ENCODE measurements at places on chromosomes 11 and 22. TPM values are rescaled to one million over a fixed set of nuclear protein-coding genes. Genes with fewer than 3 reads are reported as not detected.

GRCh38 chr22:31923747-31924146 is 20.6 kb upstream of the YWHAH start:
- no peak for DNase-seq

DNA sequence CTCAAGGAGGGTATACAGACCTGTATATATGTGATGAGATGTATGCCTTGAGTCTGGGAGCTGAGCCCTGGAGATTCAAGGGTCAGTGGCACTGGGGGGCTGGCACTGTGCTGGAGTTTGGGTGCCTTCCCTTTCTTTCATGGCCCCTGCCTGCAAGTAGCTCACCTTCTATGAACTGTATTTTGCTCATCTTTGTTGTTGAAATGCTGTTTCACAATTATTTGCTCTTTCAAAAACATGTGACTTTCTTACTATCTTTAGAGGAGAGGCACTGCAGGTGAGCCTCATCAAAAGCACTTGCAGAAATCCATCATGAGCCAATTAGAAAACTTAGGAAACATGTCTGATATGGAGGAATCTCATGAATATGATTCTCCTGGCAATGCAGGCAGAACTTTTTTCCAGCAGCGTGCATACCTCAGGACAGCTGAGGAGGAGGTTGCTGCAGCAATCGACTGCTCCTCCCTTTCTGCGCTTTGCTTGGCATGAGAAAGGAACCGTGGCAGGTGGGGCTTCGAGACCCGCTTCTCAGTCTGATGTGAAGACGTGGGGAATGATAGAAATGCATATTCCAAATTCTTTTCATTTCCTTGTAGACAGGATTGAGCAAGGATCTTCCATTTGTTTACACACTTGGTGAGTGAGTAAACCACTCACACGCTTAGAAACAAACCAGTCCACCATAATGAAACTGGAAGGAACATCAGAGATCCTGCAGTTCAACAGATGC is 178.4 kb upstream of the E2F8 start:
- DNase-seq: no peak

DNA sequence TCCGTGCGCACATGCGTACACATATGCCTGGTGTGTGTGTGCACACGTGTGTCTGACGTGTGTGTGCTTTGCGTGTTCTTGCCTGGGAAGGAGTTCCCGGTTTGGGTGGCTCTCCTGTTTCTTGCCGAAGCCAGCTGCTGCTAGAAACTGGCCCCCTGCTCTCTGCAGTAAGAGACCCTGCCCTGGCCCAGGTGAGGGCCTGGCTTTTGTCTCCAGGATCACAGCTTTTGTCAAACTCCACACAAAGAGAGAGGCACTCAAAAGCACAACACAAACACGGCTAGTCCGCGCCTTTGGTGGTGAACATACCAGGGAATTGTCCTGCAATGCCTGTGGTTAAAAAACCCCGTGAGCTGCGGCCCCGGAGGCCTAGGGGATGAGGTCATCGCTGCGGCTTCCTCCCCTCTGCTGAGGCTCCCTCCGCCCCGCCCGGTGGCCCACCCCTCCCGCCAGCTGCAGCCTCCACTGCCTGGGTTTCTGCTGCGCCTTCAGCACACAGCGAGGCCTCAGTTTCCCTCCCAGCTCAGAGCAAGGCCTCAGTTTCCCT is 88.9 kb downstream of the KCNQ1 start:
- no peak for DNase-seq

The OR52H1 gene
- total RNA-seq: not detected

The MPPED2 gene
- 0.76 TPM for total RNA-seq

The CHKB gene
- total RNA-seq: 151 TPM

GRCh38 chr22:48333323-48333763 is 1494.3 kb downstream of the BRD1 start:
- DNase-seq: no peak

DNA sequence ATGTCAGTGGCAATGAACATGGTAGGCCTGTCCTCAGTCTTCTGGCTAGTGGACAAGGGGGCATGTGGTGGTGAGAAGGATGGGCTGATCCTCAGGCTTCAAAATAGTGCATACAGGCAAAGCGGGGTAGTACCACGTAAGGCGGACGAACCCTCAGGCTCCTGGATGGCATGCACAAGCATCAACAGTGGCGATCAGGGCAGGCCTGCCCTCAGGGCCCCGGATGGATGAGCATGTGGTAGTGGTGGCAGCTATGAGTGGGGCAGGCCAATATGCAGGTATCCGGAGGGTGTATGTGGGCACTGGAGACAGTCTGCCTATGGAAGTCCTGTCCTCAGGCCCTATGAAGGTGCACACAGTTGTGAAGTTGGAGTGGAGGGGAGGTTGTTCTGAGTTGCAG is 163.8 kb downstream of the GUCY1A2 start:
- no peak for DNase-seq

DNA sequence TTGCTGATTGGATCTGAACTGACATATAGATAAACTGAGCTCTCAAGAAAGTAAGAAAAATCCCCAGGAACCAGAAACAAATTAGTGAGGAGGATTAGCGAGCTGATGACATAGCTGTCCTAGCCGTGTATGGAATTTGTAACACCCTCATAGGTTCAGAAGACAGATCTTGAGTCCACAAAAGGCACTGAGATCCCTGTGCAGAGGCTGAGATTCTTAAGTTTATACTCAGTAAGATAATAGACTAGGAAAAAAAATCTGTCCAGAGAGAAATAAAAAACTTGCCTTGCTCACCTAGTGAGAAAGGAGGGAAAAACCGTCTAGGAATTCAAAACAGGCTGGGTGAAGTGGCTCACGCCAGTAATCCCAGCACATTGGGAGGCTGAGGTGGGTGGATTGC is 4.6 kb downstream of the NUMA1 start:
- DNase-seq: no peak

- DNase-seq: no peak
These were observed 558.7 kb downstream of the RAB38 start for GRCh38 chr11:87616511-87616910.

- no peak for DNase-seq
These were observed 17.9 kb downstream of the APLNR start for GRCh38 chr11:57219021-57219627.

GRCh38 chr11:120294096-120294495 is 31.0 kb upstream of the TLCD5 start:
- no peak for DNase-seq

GRCh38 chr11:106904826-106905225 is 113.5 kb downstream of the GUCY1A2 start:
- no peak for DNase-seq

DNA sequence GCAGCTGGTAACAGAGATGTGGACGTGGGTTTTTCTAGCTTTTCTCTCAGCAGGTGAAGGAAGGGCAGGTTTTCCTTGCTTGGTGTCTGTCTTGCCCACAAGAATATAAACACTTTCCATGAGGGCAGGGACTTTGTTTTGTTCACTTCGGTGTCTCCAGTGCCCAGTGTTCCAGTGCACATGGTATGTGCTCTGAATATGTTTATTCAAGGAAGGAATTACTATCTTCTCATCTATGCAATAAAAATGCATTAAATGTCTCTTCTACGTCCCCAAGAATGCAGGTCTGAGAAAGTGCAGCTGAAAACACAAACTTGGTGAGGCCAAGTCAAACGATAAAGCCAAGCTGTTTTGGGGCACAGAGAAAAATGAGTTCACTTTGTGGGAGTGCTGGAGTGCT is 56.3 kb upstream of the PLET1 start:
- DNase-seq: no peak

The MORC2 gene
- total RNA-seq: 44.0 TPM

- DNase-seq: no peak
These were observed 27.5 kb upstream of the ZDHHC13 start for GRCh38 chr11:19089421-19089820.

DNA sequence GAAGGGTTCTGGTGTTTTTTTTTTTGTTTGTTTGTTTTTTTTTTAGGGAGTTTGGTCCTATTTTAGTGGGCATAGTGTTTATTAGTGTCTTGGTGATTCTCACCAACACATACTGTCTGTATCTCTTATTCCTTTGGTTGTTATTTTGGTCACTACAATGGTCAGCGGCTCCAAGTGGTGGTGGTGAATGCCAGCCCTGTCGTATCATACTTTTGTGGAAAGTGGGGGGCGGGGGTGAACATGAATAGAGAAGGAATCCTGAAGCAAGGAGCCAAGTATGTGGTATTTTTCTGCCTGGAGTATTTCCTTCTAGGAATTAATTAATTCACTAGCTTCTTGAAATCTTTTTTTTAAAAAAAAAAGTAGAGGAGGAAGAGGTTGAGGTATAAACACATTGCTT is 79.6 kb downstream of the GRK3 start:
- no peak for DNase-seq

DNA sequence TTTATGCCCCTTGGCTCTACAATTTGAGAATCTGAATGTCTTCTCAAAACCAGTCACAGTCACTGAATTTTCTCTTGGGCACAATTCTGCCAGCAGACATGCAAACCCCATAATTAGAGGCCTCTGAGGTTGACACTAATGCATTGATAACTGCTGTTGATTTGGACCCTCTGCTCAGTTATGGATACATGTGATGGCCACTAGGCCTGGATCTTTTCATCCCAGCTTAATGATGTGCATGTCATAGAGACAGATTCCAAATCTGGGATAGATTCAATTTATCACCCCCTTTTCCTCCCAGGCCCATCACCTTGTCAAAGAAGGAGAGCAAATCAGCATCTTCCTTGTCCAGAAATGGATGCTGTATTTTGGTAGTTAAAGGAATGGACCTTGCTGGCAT is 92.2 kb downstream of the C11orf91 start:
- DNase-seq: no peak

The FAM83F gene
- 0.28 TPM for total RNA-seq

DNA sequence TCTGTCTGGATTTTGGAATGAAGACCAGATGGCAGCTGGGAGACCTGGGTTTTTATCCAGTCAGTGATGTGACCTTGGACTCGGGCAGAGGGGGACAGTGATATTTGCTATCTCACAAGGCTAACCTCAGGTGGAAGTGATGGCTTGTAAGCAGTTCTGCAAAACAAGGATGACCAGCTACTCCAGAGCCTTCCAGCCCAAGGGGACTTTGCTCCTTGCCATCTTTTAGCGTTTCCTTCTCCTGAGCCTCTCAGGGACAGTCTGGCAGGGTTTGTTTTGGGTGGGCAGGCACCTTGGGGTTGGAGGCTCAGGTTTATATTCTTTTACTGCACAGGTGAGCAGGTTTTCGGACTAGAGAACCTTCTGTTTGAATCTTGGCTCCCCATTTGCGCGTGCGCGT is 9.5 kb upstream of the OSBP2 start:
- no peak for DNase-seq

DNA sequence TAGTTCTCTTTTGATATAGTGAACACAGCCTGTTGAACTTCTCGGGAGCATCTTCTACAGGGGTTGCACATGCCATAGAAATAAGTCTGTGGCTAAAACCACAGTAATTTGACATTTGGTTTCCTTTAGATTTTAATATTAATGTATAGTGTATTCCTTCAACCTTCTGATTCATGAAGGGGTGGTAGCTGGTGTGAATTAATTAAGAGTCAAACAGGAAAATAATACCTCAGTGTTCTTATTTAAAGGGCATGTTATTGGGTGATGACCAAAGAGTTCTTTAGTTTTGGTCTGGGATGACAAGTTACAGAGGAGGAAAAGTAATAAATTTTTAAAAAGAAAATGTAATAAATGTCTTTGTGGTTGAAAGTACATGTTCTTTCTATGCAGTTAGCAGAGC is 86.8 kb downstream of the PDHX start:
- DNase-seq: no peak

DNA sequence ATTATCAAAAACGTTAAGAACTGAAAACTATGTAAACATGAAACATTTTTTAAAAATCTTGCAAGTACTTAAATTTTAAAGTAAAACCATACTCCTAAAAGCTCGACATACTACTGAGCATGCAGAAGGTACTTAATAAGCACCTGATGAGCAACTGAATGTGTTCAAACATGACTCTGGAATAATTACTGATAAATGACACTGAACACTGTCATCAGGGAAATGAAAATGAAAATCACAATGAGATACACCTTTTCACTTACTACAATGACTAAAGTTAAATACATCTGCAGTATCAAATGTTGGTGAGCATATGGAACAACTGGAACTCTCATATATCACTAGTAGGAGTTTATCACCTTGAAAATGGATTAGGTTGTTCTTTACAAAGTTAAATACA is 65.2 kb downstream of the PICALM start:
- no peak for DNase-seq

DNA sequence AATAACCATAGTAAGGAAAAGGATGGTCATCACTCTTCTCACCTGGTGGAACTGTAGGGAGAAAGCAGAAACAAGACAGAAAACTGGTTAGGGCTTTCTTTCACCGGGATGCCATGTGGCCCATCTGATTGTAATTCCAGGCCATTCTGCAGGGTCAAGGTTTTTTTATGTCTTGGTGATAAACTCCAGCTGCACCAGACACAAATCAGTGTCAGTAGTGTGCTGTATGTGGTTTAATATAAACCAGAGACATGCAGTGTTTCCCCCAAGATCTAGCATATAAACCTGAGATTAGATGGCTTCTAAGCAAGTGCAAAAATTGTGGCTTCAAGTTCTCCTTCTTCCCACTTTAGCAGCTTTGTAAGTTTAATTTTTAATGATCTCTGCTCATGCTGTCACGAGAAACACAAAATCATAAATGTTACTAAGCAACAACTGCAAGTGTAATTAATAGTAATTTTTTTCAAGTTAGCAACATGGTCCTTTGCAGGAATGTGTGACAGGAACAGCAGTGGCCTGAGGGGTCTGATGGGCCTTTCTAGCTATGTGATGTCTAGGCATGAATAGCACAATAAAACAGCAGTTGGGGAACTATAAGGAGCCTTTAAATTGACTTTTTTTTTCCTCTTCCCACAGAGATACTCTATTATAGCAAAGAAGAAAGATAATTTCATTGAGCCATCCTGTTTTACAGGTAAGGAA is 41.6 kb downstream of the BDNF start:
- no peak for DNase-seq

The TRIM49 gene
- not detected for total RNA-seq

DNA sequence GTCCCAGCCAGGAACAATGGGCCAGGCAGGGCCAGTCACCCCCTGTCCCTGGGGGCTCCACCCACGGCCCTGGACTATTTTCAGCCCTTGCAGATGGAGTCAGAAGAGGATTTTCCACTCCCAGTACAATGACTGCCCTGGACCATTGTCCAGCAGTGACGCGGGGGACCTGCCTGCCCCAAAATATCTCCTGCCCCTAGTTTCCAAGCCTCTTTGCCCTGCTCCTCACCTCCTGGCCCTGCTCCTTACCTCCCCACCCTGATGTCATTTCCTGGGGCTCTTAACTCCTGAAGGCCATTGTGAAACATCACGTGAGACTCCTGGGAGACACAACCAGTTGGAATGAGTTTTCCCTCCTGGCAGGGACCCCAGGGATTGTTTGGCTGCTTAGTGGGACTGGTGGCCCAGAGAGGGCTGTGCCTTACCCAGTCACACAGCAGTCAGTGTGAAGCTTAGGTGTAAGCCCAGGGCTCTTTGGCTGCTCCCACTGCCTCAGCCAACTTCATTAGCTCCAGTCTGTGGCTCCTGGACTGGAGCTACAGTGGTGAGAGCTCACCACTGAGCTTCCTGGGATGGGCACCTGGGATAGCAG is 22.2 kb downstream of the P2RY2 start:
- DNase-seq: no peak

DNA sequence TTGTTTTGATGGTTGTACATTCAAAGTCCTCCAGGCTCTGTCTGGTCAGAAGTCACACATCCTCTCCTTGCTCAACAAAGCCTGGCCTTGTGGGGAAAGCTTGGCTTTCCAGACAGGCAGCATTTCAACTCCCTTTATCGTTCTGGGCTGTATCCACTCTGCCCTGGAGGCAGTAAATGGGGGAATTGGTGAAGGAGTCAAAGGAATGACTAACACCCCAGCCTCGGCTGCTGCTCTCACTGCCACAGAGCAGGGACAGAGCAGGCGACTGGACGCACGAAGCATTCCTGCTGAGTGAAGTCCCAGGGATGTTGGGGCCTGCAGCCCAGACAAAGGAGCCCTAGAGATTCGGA is 52.8 kb downstream of the WNT11 start:
- no peak for DNase-seq

The TPBGL gene
- total RNA-seq: 0.13 TPM

Data from T-cell (primary cell).